Activated CD4-positive, alpha-beta T cell treated with anti-CD3 and anti-CD28 coated beads, Interleukin-2, amount 10 ng/mL, durations not matched to agents 7 days and 5 days (primary cell): ENCODE measurements at places on chromosomes 4 and X. TPM values are rescaled to one million over a fixed set of nuclear protein-coding genes. Genes with fewer than 3 reads are reported as not detected.

DNA sequence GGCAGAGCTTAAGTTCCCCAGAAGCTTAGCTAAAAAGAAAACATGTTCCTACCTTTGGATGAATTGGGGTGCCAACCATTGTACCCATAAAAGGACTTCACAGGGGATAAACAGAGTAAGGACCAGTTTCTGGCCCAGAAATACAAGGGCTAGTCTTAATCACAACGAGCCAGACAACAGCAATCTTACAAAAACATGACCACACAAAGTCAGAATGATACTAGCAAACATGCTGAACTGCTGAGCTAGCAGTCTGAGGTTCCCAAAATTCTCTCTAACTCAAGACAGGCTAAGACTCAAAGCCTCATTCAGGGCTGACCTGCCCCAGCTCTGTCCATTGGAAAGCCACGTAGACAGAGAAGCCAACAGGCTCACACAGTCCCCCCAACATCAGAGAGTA, 40.3 kb downstream of the ATP11C start:
- DNase-seq, result no peak

DNA sequence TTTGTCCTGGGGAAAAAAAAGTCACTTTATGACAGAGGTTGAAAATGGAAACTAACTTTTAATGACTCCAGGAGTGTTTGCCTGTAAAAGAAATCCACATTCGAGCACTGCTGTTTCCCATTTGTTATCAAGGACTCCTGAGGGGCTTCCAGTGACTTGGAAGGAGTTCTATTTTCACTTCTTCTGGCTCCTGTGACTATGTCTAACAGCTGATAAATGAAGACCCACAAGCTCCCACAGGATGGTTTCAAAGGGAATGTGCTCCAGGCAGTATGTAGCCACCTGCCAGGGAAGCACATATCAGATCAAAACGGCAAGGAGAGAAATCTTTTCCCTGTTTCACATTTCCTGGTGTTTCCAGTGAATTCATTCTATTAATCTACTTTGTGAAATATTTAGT, 159.8 kb upstream of the FAM241A start:
- DNase-seq, result no peak

GRCh38 chr4:140666889-140667614, 89.1 kb downstream of the TBC1D9 start:
- DNase-seq, result no peak

GRCh38 chrX:69987691-69988090, 62.0 kb downstream of the AWAT2 start:
- no peak for DNase-seq

GRCh38 chr4:60655356-60655755, 544.8 kb upstream of the ADGRL3 start:
- no peak for DNase-seq

- DNase-seq, result no peak
Observed at GRCh38 chr4:88320224-88320779, 35.9 kb upstream of the PPM1K start.

- DNase-seq, result no peak
Observed at GRCh38 chr4:137394018-137394417, 138.3 kb downstream of the PCDH18 start.

GRCh38 chrX:56068274-56068758, 163.8 kb upstream of the KLF8 start:
- DNase-seq, result peak; percentile 8

DNA sequence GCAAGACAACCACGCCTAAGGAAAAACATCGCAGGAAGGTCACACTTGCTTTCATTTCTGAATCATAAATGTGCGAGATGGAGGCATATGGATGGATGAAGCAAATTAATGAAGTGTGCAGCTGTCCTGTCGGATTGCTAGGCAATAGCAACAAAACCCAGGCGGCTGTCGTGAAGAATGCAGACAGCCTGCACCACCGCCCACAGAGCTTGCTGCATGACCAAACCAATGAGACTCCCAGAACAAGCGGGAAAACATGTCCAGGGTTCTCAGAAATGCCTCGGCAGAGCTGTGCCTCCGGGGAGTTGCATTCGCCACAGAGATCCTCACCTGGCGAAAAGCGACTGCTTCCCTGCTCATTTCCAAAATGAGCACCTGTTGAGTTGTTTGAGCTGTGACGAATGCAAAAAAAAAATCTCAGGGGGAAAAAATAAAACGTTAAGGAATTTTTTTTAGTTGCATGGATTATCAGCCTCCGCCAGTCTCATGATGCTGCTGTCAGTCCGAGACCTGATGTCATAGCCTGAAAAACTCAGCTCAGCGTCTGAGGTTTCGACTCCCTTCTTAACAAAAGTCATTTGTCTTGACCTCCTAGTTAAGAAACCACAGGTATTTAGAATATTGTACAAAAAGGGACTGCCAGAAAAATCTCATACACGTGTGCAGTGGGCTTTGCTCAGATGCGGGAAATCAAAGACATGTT, 155.5 kb upstream of the MXRA5 start:
- no peak for DNase-seq

CD40LG gene
- 139 TPM for total RNA-seq

PHOX2B gene
- not detected for total RNA-seq

HHIP gene
- total RNA-seq, result not detected

DNA sequence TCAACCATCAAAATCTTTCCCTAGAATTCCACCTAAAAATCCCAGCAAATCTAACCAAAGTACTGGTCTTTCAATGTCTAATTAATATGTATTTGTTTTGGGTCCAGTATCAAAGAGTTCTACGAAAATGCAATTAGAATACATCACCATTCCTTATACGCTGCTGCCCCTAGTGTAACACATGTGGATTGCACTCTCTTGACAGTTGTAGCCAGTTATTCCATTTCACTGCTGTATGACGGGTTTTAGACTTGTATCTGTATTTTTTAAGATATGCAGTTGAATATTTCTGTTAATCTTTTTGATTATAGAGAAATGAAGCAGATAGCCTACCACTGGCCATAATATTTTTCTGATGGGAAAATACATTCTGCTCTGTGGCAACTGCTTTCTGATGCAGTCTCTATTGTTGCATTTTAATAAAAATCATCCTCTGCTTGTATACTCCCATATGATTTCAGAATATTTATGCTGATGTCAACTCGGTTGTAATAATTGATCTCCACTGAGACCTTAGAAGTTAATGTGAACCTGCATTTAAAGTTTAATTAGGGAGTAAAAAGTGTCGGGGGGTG, 17.1 kb upstream of the PAGE2B start:
- DNase-seq, result peak; percentile 27

DNA sequence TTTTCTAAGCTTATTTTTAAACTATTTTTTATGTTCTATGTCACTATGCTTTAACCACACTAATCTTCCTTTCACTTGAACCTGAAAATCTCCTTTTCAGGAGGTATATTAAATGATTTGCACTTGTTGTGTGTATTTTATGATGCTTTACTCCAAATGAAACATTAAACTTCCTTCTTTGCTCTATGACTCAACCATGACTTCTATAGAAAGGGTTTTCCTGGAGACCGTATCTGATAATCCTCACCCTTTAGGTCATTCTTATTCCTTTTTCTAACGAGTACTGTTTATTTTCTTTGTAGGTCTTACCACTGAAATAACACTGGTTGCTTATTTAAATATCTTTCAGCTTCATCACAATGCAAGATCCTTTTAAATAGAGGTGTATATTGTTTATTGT, 1163.2 kb downstream of the PCDH18 start:
- no peak for DNase-seq

GRCh38 chr4:145824463-145824862, 114.2 kb downstream of the ZNF827 start:
- DNase-seq, result no peak

APELA gene
- total RNA-seq, result not detected

TEX13D gene
- not detected for total RNA-seq

FGF2 gene
- 0.02 TPM for total RNA-seq

- no peak for DNase-seq
Observed at GRCh38 chr4:145295122-145295521, 114.7 kb upstream of the OTUD4 start.

GAGE12F gene
- total RNA-seq, result not detected

GRCh38 chr4:8770518-8771257, 101.0 kb downstream of the HMX1 start:
- no peak for DNase-seq

TBC1D8B gene
- 0.40 TPM for total RNA-seq

DNA sequence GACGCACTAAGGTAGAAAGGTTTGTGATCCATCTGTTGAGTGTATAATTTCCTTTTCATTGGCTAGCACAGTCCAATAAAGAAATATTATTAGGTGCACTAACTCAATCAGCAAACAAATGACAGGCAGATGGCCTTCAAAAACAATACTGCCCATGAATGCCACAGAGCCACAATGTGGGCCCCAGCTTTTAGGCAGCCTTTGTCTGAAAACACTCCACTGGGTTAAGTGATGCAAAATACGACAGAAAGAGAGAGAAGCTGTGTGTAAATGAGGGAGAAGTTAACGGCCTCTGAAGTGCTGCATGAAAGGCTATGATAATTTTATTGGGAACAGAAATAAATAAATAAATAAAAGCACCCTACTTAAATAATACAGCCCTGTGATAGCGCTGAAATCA, 274.6 kb downstream of the NKX6-1 start:
- DNase-seq, result no peak

DNA sequence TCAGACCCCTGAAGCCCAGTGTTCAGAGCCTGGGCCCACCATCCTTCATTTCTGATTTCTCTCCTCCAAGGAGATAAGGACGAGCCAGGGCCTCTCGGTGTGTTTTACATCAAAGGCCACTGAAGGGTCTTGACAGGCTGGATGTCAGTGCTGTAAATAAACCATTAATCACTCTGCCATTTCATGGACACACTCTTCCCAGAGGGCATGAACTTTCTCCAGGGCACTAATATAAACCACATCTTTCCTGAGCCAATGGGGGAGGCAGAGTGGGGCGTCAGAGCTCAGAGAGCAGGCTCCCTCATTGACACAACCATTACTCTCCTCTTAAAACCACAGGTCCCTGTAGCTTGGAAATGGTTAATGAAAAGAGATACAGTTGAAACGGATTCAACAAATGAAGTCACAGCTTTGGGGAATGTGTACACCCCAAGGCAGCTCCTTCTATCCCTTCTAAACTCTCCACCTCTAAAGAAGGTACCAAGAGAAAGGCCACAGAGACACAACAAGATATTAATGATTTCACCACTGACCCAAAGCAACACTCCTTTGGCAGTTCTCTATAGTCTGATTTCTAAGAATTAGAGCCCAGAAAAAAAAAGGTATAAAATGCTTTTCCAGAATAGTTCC, 200.6 kb downstream of the CHIC2 start:
- DNase-seq, result no peak

DNA sequence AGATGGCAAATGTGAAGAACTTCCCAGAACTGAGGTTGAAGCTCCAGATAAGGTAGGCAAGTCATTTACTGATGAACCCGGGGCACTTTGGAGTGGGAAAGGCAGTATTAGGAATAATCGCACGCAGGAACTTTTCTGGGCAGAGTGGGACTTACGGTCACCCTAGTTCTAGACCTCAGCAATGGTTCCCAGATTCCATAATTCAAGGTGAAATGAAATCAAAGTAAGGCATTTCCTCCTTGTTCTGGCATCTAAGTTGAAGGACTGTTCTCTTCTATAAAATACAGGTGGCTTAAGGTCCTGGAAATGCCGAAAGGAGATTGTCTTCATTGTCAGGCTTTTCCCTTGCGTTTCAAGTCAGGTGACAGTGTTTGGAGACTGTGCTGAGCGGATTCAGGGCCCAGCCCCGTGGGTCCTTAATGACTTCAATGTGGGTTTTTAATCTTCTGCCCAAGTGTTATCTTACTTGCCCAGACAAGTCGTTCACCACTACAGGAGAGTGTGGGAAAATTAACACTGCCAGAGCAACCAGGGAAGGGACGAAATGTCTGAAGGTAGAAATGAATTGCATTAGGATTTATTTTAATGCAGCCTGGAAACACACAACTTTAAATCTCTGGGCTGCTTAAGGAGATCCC, 52.1 kb upstream of the STOX2 start:
- DNase-seq, result no peak

DNA sequence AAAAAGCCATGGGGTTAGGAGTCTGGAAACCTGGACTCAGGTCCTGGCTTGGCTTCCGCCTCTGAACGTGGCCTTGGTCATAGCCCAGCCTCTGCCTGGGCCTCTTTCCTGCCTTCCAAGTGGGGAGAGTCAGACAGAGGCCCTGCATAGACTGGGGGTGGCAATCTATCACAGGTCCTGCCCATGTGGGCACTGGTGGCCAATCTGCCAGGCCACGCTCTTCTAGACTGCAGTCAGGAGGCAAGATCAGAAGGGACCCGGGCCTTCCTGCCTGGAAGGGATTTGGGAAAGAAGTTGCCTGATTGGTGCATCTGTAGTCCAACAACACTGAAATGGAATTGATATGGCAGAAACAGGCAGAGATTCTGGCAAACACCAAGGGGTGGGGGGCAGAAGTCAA, 46.1 kb downstream of the CNGA2 start:
- no peak for DNase-seq

GRCh38 chrX:134721766-134722532, 63.7 kb upstream of the PLAC1 start:
- no peak for DNase-seq

DNA sequence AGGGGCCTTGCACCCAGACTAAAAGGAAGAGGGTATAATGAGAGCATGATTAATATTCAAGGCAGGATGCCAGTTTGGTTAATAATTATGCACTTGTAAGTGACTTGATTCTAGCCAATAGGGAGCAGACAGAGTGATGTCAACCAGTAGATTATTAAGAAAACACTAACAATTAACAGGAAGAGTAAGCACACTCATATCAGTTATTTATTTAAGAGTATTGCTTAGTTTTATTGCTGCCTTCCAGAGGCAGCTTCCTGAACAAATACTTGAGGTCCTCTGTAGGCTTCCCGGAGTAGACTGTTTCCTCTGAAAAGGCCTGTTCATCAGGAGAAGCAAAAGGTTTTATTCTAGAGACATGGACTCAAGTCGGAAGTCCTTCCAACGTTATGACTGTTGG, 129.1 kb upstream of the AFF2 start:
- DNase-seq, result no peak

DNA sequence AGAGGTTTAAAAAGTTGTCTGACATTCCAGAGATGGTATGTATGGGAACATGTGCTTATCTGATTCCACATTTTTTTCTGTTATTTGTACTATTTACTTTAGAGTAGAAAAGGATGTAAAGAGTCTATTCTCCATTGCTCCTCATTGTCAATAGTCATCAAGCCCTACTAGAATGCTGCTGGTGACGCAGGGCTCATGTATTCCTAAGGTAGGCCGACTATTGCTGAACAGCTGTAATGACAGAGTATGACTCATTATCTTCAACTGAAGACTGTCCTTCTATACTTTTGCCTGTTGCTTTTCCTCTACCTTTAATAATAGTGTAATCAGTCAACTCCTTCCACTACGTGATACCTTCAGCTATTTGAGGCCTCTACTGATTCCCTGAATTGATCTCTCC, 509.1 kb upstream of the NR3C2 start:
- DNase-seq, result no peak
